ENCODE measurements at places on chromosomes 13 and 19.

DNA sequence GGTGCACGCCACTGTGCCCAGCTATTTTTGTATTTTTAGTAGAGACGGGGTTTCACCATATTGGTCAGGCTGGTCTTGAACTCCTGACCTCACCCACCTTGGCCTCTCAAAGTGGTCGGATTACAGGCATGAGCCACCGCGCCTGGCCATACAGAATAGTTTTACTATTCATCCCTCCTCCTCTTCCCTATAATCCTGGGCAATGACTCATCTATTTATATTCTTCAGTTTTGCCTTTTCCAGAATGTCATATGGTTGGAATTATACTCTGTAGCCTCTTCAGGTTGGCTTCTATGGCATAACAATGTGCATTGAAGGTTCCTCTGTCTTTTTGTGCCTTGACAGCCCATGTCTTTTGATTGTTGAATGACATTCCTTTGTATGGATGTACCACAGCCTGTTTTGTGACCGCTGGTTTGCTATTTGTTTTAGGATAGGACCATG lies 22.2 kb upstream of the LRP3 start:
- DNase-seq = no peak

DNA sequence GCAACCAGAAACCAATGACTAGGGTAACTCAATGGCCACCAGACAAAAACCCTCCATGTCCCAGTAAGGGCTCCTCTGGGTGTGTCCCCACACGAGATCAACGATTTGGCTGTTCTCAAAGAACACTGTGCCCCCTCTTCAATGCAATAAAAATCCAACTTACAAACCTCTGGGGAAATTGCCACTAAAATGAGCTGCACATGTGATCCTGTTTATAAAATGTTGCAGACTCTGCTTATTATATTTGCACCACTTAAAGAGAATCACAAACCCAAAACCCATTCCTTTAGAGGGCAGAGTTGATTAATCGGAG lies 80.5 kb downstream of the STK24 start:
- no peak for DNase-seq

DNA sequence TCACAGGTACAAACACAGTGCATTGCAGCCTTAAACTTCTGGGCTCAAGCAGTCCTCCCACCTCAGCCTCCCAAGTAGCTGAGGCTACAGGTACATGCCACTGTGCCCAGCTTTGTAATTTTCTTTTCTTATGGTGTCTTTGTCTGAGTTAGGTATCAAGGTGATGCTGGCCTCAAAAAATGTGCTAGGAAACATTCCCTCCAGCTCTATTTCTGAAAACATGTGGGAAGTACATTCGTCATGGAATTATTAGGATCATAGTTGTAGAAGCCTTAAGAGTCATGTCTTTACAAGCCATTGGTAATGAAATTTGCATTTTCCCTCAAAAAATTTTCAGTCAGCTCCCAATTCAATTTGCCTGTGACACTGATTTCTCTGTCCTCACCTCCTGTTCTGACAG lies 231.6 kb downstream of the DCT start:
- no peak for DNase-seq

GRCh38 chr19:53971673-53972072 lies 8.9 kb downstream of the CACNG8 start:
- DNase-seq = no peak

GRCh38 chr13:99659226-99659625 lies 158.0 kb downstream of the TM9SF2 start:
- no peak for DNase-seq

DNA sequence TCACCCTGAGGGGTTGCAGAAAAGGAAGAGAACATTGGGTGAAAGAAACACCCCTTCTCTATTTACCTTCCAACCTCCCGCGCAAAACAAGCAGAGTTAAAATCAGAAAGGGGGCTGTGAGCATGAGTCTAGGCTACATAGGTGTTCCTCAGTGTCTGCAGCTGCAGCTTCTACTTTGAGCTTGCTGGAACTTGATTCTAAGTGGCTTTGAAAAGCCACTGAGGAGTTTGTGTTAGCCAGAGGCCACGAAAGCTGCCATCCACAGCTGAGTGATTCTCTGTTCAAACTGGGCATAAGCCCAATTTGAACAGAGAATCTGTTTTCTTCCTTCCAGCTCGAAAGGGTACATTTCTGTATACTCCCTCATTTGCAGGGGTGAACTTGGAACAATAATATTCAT lies 343.9 kb downstream of the PCDH9 start:
- DNase-seq = no peak

DNA sequence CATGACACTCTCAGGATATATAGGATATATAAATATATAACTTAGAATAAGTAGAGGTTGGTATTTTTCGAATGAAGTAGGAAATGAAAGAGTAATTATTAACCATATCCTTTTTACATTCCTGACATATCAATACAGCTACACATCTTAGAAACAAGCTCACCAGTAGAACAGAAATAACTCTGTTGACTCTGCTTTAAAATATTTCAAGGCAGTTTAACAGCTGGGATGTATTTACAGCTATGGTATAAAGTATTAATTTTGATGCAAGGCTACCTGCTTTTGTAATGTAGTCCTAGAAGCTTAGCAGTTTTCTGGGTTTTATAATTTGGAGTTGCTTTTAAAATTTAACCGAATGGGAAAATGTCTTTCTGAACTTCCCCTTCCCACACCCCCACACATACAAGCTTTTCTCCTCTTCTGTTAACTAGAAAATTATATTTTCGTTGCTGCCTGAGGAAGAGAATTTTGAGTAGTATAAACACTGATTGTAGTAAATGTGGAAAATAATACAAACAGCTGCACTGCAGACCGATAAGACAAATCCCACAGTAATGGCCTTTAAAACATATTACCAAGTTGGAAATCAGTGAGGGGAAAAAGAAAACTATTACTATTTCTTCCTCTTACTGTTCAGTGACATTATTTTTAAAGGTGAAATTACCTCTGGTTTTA lies 147.7 kb downstream of the GGACT start:
- no peak for DNase-seq

DNA sequence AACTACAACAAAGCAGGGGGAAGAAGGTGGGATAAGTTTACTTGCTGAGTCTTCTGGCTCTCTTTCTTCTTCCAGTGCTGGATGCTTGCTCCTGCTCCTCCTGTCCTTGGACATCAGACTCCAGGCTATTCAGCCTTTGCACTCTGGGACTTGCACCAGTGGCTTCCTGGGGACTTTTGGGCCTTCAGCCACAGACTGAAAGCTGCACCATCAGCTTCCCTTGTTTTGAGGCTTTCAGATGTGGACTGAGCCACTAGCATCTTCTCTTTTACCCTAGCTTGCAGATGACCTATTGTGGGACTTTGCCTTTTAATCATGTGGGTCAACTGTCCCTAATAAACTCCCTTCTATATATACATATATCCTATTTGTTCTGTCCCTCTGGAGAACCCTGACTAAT lies 173.0 kb upstream of the UFM1 start:
- no peak for DNase-seq

DNA sequence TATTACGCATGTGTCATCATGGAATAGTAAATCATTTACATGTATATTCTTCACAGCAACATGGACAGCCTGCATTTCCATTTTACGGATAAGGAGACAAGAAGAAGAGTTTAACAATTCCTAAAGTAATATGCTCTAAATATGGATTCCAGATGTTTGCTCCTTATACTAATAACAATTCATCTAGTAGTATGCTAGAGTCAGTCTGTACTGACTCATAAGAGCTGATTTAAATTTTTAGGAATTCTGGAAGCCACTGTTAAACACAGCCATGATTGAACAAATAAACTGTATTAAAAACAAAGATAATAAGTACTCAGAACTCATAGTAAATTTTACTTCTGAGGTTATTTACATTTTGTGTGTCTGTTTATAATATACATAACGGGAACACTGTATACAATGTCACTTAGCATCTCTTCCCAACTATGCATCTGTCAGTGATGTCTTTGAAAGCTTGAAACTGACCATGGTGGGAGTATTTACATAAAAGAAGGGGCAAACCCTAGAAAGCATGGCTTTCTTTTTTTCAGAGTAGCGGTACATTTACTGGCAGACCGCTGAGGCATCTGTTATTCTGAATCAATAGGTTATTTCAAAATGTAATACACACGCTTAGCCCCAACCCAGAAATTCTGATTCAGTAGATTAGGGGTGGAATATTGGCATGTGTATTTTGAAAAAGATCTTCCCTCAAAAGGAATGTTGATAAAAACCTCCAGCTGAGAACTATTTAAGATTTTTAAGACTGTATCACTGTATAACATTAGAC lies 12.9 kb downstream of the ZC3H13 start:
- DNase-seq = no peak

- no peak for DNase-seq
These were observed 1.2 kb upstream of the FOXO1 start for GRCh38 chr13:40667622-40667978.

GRCh38 chr19:31911577-31911976 lies 433.8 kb upstream of the ZNF507 start:
- DNase-seq = no peak

DNA sequence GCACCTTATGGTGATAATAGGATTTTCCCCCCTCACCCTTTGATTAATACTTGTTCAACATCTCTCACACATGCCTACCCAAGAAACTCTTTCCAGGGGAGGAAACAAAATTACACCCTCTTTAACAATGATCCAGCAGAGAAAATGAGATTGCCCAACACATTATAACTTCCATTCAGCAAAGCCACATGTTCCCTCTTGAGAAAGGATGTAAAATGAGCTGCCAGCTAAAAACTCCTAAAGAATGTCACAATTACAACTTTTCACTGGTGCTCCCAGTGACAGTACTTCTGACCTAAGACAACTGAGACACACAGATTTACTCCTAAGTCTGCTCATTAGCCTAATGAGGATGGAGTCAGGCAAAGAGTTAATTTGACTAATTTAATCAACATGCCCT lies 621.4 kb downstream of the DIAPH3 start:
- no peak for DNase-seq

DNA sequence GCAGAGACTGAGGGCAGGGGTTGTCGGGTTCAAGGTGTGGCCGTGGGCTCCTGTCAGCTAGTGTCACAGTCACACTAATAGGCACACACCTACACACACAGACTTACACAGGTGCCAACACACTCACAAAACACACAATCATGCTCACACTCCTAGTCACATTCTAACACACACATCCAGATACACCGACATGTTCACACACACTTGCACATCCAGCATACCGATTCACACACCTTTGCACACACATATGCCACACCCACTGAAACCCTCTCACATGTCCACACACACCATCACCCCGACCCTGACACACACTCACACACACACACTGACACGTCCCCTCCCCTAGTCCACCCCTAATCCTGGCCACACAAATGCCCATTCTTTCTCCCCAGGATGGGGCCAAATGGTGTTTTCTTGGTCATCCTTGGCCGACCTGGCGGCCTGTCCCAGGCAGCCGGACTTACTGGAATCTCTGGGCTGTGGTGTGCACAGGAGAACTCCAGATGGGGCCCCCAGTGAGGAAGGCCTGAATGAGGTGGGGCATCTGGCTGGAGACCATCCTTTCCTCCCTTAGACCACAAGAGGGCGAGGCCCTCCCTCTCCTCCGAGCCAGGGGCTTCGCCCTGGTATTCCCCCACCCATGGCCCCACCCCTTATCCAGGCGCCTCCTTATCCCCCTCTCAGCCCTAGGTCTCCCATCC lies 19.1 kb upstream of the PNMA8B start:
- no peak for DNase-seq

GRCh38 chr13:40164133-40164532 lies 502.3 kb downstream of the FOXO1 start:
- DNase-seq = no peak

DNA sequence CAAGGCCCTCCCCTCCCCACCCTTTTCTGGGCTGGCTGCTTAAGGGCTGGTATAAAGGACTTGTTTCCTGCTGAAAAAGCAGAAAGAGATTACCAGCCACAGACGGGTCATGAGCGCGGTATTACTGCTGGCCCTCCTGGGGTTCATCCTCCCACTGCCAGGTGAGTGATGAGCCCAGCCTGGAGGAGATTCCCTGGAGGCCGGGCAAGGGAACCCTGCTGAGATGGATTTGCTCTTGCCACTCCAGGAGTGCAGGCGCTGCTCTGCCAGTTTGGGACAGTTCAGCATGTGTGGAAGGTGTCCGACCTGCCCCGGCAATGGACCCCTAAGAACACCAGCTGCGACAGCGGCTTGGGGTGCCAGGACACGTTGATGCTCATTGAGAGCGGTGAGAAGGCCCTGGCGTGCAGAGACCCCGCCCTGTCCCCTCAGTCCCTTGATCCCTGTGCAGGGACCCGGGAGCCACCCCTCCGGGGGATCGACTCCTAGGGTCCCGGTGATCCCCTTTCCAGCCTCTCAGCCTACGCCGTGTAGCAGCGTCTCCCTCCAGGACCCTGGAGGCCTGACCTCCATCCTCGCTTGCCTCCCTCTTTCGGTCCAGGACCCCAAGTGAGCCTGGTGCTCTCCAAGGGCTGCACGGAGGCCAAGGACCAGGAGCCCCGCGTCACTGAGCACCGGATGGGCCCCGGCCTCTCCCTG lies at the start of gene CD177:
TSS of gene CD177 (plus strand) at position 81 of the 699 bp plus-strand sequence. CDS start at position 110, 29 bp downstream.
- DNase-seq = peak; percentile 7

DNA sequence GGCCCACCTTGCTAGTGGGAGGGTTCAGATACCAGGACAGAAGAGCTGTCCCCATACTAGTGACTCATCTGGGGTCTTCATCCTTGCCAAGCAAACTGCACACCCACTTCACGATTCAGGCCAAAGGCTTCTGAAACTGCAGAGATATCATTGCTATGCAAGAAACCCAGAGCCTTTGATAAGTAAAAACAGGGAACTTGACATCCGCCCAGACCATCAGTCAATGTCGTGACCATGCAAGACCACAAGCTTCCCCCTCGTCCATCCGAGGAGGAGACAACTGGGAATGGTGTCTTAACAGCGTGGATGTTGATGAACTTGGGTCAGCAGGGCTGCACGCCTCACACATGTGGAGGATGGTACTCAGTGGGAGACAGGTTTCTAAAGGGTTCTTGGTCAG lies 58.0 kb downstream of the ABCC4 start:
- no peak for DNase-seq

- no peak for DNase-seq
These were observed 121.0 kb downstream of the KLF5 start for GRCh38 chr13:73179650-73180274.
